Hindlimb muscle (tissue), 1 donor: ENCODE measurements at places on chromosomes 6 and 20. TPM values are rescaled to one million over a fixed set of nuclear protein-coding genes. Genes with fewer than 3 reads are reported as not detected.

DNA sequence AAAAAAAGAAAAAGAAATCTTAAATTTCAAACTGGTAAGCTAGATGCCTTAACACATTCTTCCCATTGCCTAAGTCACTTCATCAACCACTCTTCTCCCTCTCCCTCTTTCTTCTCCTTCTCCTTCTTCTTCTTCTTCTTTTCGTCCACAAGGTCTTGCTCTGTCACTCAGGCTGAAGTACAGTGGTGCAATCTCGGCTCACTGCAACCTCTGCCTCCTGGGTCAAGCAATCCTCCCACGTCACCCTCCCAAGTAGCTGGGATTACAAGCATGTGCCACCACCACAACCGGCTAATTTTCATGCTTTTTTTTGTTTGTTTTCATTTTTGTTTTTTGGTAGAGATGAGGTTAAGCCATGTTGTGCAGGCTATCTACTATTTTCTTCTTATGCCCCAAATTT, 60.2 kb downstream of the GPR63 start:
- DNase-seq = no peak

DNA sequence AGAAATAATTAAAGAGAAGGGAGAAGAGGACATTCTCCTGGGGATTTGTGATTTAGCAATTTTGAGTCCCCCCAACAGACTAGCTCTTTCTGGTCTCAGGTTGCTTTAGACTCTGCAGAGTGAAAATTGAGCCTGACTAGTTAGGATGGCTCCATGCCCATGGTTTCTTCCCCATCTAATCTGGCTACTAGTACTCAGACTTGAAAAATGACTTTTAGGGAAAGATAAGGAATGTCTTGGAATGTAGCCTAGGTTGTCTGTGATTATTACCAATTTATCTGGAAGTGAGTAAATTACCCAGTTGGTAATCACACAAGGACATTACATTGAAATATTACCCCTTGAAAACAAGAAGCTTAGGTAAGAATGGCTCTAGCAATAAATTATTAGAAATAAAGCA, 4.2 kb downstream of the BEND6 start:
- DNase-seq = no peak

GRCh38 chr20:63854069-63854765, 7.1 kb upstream of the ABHD16B start:
- DNase-seq = peak; percentile 55

GRCh38 chr6:117739869-117740268, 64.6 kb downstream of the NUS1 start:
- no peak for DNase-seq

Gene CLPSL2
- not detected for polyA plus RNA-seq

Gene SLC22A16
- polyA plus RNA-seq = 0.45 TPM
